ENCODE measurements at places on chromosomes 4 and X.

GRCh38 chr4:145498430-145498829 lies 16.8 kb downstream of the SMAD1 start:
- no peak for DNase-seq

DNA sequence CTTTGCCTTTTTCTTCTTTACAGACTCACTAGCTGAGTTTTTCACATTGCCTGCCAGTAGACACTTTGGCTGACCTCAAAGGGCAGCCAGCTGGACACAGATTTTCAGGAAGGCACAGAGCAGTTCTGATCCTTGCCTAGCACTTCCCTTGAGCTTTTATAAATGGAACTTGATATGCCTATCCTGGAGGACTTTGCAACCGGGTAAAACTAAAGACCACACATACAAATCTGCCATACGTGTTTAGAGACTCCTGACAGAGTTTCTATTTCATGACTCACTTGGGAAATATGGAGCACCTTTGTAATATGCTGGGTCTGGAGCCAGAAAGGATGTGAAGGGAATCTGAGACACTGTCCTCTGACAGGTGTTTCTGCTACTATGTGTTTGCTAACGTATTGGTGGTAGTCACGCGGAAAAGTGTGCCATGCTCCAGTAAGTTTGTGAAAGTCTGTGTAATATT lies 56.7 kb upstream of the RASSF6 start:
- DNase-seq: no peak

DNA sequence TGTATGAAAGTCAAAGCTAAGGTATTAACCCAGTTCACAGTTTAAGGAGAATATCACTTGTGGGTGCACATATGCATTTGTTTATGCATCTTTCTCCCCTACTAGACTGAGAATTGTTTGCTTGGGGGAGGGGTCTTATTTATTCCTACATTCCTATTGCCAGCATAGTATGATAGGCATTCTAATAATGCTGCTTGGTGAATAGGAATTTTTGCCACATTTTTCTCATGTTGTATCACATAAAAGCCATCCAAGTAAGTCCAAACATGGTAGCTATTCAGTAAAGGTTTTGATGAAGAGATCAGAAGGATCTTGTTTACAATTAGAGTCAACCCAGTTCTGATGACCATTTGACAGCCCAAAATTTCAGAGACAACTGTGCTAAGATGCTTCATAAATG lies 48.6 kb downstream of the ASB9 start:
- no peak for DNase-seq

DNA sequence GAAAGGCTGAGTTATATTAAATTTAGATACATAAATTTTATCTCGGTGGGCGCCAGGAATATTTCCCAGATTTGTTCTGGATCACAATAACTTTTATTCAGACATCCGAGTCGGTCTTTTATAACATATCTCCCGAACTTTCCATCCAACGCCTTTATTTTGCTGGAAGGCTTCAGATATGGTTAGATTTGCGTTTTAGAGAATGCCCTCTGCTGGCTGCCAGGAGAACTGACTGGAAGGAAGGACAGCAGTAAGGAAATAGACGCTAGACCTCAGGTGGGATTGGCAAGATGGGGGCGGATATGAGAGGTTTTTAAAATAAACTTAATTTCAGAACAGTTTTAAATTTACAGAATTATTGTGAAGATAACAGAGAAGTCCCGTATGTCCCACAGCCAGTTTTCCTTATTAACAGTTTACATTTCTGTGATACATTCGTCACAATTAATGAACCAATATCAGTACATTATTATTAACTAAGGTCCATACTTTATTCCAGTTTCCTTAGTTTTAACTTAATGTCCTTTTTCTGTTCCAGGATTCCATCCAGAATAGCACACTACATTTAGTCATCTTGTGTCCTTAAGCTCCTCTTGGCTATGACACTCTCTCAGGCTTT lies 4.6 kb upstream of the KANTR start:
- no peak for DNase-seq

- DNase-seq: no peak
These were observed 831.0 kb downstream of the C4orf33 start for GRCh38 chr4:129926936-129927335.

DNA sequence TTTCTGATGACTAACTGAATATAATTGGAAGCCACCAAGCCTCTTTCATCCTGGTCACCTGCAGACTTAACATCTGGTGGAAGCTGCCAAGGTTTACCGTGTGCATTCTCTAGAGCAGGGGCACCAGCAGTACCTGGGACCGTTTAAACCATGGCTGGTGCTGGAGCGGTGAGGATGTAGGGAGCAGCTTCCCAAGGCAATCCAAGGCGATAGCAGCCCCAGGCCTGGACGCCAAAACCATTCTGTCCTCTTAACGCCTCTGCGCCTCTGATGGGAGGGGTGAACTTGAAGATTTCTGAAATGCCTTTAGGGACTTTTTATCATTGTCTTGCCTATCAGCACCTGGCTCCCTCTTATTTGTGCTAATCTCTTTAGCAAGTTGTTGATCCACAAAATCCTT lies 37.3 kb upstream of the SPANXN2 start:
- no peak for DNase-seq

GRCh38 chr4:146437778-146438177 lies 84.0 kb downstream of the SLC10A7 start:
- no peak for DNase-seq
